Fibroblast of upper back skin (primary cell): ENCODE measurements at places on chromosomes 2 and 18.

GRCh38 chr18:65287652-65288051 lies 463.2 kb upstream of the CDH7 start:
- DNase-seq, result no peak

DNA sequence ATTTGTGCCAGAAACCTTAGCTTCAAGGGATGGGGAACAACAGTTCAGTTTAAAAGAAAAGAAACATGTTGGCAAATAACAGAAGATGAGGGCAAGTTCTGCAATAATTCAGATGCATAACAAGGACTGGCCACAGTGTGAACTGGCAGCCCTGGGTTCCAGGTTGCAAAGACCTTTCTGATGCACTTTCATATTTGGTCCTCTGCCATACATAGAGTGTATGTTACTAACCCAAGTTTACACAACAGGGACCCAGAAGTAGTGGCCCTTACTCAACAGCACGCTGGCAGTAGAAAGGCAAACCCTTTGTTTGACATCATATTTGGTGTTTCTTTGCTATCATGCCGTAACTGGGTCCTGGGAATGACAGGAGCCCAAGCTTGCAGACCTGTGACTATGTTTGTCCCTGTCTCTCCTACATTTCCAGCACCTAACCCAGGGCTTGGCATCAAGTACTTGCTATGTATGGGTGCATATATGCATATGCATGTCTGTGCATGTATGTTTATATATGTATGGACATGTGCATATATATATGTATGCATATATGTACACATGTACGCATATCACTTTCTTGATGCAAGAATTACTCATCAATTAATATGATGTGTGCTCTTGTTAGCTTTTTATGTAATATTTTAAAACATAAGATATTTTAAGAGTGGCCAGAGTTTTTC lies 94.3 kb downstream of the MBP start:
- DNase-seq, result no peak

DNA sequence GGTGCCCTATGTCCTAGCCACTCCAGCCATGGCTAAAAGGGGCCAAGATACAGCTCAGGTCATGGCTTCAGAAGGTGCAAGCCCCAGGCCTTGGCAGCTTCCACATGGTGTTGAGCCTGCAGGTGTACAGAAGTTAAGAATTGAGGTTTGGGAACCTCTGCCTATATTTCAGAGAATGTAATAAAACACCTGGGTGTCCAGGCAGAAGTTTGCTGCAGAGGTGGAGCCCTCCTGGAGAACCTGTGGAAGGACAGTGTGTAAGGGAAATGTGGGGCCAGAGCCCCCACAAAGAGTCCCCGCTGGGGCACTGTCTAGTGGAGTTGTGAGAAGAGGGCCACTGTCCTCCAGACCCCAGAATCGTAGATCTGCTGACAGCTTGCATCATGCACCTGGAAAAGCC lies 74.1 kb downstream of the SMIM21 start:
- DNase-seq, result no peak

DNA sequence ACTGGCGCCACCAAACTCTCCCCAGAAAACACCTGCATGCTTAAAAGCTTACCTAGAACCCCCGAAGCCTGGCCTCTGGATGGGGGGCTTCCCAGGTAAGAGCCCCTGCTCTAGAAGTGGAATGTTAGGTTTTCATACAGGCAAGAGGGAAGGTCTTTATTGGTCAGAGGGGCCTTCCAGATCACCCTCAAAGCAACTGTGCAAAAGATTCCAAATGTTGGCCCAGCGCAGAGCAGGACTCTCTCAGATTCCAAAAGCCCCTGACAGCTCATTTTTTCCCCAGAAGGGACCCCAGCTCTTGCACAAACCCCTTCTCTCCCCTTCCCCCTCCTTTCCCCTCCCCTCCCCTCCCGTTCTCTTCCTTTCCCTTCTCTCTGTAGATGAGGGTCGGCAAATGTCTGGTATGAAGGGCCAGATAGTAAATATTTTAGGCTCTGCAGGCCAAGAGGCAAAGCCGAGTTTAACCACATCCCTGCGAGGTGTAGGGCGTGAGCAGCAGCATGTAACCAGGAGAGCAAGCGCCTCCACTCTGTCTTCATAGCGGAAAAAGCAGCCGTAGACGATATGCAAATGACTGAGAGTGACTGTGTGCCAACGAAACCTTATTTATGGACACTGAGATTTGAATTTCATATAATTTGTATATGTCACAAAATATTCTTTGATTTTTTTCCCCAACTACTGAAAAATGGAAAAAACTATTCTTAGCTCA lies 116.9 kb downstream of the SMAD7 start:
- DNase-seq, result peak; percentile 35

DNA sequence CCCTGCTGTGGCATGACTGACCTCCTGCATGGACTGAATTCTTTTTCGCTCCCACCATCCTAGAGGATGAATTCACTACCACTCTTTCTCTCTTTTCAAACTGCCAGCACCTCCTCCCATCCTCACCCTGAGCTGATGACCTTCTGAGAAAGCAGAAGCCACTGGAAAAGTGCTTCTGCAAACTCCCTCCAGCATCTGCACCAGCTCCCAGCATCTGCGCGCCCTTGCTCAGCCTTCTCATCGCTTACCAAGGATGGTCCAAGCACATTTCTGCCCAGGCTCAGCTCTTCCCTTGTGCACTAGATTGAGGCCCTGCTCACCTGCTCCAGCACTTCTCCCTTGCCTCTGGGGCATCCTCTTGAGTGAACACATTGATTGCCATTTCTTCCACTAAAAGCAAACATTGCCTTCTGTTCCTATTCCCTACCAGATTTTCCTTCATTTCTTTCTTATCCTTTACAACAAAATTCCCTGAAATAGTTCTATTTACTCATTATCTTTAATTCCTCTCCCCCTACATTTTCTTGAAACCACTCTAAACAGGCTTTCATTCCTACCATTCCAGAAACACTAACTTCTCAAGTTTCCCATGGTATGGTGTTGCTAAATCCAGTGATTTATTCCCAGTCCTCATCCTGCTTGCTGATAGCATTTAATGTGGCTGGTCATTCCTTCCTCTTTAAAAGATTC lies 42.7 kb upstream of the IL1RL1 start:
- DNase-seq, result peak; percentile 92

- DNase-seq, result no peak
Measured at GRCh38 chr18:67618061-67618460, 101.5 kb upstream of the DSEL start.

DNA sequence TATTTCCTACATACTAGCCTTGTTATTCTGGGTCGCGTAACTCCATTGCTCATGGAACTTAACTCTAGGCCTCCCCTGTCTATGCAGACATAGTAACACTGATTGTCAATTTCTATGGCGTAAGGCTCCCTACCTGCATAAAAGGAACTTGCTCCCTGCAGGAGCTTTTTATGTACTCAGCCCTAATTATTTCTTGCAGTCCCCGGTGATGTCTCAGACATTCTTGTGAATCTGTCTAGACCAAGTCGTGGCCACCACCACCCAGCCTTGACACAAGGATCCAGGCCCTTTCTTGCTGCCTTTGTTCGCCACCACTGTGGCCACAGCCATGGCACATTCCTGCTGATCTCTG lies 189.5 kb upstream of the CTAGE1 start:
- no peak for DNase-seq

DNA sequence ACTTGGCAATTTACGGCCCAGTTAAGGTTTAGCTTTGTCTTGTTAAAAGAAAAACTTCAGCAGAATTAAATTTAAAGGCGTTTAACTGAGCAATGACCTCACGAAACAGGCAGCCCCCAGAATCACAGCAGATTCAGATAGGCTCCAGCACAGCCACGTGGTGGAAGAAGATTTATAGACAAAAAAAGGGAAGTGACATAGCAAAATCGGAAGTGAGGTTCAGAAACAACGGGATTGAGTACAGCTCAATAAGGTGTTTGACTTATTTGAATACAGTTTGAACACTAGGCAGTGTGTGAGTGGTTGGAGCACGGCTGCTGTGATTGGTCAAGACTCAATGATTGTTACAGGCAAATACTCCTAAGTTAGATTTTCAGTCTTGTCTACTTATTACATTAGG lies 79.8 kb downstream of the MOGAT1 start:
- no peak for DNase-seq

DNA sequence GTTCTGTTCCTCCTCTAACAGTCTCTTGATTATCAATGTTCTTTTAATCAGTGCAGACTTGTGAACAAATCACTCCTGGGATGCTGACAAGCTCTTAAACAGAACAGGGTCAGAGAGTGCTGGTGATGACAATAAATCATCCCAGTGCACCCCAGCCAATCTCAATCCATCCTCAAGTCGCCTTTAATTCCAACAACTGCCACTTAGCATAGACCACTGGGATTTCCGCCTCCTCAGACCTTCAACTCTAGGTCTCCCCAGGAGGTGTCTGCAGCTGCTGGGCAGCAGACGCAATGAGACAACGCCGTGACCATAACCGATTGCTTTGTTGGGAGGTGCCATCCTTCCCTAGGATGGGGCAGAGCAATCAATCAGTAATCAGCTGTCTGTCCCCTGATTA lies 184.2 kb upstream of the ACAA2 start:
- no peak for DNase-seq

DNA sequence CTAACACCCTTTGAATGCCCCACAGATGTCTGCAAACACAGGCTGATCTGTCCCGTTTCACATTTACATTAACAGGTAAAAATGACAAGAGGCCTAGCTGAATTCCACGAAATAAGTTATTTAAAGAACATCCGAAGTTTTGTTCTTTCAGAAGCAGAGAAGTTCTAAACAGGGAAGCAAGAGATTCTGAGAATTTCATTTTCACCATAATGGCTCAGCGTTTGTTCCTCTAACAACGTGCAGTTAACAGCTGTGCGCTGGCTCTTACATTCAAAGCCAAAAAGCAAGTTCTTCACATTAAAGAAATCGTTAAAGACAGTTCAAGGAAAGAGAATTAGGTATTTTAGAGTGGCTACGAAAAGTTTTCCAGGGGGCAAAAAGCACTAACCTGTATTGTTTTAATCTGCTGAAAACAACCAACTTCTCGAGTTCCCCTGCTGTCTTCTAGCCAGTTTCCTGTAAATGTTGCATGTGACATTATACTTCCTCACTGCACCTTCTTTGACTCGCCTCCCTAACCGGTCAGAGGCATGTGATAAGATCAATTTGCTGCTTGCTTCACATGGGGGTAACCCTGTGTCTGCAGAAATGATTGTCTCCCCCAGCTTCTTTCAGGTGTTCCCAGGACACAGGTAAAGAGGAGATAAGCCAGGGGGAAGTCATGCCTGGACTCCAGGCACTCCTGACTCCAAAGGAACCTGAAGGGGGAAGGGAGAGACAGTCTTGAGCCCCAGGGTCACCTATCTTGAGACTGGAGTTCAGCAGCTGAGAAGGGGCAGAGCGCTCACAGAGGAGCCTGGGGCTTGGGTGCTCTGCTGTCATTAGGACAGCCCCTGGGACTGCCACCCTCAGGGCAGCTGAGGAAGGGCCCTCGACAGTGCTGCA lies 36.8 kb upstream of the WIPF1 start:
- no peak for DNase-seq

GRCh38 chr2:207600231-207600630 lies 25.0 kb downstream of the METTL21A start:
- DNase-seq, result peak; percentile 81

GRCh38 chr2:43948370-43948769 lies 47.4 kb downstream of the LRPPRC start:
- no peak for DNase-seq

- no peak for DNase-seq
Measured at GRCh38 chr18:3967359-3968180, 487.5 kb downstream of the DLGAP1 start.

- no peak for DNase-seq
Measured at GRCh38 chr2:140286377-140286776, 1506.2 kb upstream of the NXPH2 start.

DNA sequence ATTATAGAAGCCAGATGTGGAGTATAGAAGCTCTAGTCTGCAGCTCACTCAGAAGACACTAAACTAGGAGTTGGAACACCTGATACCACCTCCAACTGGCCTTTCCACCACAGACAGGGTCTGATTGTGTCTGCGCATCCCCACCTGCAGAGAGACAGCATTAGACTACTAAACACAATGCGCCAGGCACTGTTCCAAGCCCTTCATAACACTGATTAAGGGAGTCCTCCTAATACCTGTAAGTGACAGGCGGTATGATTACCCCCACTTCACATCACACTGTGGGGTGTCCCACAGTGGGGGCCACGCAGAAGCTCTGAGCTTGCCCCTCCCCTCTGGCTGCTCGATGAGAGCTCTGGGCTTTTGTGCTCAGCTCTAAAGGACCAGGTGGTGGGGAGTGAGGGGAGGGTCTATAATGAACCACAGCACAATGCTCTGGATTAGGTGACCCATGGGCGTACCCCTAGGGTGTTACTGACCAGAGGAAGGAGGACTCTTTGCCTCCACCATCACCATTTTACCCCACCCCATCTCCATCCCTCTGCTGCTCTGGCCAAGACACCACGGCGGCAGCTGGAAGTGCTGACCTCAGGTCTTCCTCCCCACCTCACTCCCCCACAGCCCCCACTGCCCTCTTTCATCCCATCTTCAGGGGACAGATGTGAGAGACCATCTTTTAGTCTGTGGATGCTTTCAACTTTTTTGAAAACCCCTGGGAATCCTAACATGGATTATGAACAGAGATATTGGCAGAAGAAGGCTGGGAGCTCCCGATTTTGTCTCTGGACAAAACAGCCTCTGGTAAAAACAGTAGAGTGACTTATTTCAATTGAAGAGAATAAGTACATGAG lies 145.1 kb downstream of the GFPT1 start:
- no peak for DNase-seq

- no peak for DNase-seq
Measured at GRCh38 chr2:104502901-104503300, 351.0 kb upstream of the POU3F3 start.

GRCh38 chr2:72023678-72024390 lies 123.8 kb downstream of the CYP26B1 start:
- no peak for DNase-seq

DNA sequence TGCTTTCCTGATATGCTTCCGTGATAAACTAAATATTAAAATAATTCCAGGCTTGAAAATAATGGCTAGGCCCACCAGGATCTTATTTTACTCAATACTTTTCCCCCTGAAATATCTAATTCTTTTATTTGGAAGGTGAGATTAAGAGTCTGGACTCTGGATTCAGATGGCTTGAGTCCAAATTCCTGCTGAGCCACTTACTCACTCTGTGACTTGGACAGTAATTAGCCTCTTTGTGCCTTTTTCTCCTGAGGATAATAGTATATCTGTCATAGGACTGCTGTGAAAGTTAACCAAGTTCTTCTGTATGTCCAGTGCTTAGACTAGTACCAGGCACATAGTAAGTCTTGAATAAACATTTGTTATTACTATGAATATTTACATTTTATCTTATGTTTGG lies 127.3 kb upstream of the ERBB4 start:
- no peak for DNase-seq
